ENCODE measurements at places on chromosomes 2 and 18.

- DNase-seq: no peak
These were observed 13.1 kb upstream of the TMEM185B start for GRCh38 chr2:120236316-120236715.

- DNase-seq: no peak
These were observed 16.7 kb downstream of the HOXD1 start for GRCh38 chr2:176205126-176205525.

DNA sequence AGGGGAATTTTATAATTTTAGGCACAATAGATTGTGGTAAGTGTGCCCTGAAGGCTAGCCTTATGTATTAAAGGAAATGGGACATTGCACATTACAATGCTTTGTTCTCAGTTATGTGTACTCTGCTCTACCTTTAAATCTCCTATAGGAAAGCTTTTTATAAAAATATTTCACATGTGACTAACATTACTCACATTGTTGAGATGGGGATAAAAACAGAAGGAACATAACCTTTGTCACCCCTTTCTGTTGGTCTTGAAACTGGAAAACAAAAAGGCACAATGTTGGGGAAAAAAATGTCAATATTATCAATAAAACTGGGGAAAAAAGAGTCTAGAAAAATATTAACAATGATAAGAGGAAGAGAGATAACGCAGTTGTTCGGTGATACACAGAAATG lies 17.3 kb upstream of the STAT1 start:
- no peak for DNase-seq

DNA sequence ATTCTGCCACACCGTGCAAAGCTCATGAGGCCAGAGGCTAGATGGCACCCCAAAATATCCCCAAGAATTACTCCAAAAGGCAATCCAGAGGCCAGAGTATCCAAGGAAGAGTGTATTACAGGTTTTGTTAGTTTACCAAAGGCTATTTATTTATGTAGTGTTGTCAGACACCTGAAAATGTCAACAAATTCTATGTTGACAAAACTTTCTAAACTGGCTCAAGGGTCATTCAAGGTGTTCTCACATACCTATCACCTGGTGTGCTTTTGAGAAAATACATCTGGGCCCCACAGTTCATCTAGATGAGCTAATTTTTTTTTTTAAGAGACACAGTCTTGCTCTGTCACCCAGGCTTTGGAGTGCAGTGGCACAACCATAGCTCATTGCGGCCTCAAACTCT lies 12.4 kb upstream of the DTNB start:
- DNase-seq: no peak

DNA sequence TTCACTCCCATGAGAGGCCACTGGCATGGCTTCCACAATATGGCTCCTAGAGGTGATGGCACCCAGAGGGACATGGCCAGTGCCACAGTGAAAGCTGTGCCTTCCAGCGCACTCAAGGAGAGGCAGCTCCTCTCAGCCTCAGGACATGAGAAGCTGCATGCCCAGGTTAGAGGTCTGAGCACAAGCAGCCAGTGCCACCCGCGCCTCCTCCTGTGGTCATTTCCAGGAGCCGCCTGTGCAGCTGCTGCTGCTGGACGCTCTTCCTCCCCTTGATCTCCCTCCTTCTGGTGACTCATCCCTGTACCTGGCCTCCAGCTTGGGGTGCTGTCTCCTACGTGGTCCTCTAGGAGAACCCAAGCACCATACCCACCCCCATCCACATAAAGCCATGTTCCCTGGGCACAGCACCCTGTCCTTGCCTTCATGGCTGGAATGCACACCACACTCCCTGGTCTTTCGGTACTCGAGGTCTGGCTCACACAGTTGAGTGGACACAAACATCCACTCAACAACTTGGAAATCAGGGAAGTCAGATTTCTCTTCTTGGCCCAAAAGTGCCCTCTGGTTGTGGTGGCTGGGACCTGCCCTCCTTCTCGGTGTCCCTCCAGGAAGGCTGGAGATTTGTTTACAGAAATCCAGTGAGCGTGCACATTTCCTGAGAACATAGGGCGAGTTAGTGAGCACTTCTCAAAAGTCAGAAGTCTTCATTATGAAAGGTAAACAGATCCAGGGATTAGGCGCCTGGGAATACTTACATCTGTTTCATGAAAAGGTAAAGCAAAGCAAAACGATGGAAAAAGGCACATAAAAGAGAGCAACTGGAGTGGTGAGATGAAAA lies 96.7 kb downstream of the EIPR1 start:
- no peak for DNase-seq

- no peak for DNase-seq
These were observed 19.7 kb downstream of the CHST9 start for GRCh38 chr18:27165412-27165811.

- no peak for DNase-seq
These were observed 83.9 kb upstream of the PKDCC start for GRCh38 chr2:41963661-41964525.

GRCh38 chr2:120272763-120273481 lies 20.3 kb downstream of the RALB start:
- DNase-seq: no peak

DNA sequence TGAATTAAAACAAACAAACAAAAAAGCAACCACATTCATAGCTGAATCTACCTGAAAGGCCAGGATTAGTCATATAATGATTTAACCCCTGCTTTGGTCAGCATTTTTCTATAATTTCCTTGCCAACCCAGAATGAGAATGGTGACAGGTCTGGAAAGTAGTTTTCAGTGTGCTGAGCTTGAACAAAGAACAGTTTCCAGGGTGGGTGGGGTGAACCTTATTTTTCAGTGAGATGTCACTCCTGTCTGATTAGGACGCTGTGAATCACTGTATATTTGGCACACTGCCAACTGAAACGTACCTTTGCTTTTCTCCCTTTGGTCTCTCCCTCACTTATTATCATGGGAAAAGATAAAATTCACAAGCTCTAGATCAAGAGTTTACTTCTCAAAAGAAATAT lies 35.0 kb upstream of the DSC1 start:
- DNase-seq: no peak

- no peak for DNase-seq
These were observed 9.6 kb downstream of the SSB start for GRCh38 chr2:169808221-169808620.

DNA sequence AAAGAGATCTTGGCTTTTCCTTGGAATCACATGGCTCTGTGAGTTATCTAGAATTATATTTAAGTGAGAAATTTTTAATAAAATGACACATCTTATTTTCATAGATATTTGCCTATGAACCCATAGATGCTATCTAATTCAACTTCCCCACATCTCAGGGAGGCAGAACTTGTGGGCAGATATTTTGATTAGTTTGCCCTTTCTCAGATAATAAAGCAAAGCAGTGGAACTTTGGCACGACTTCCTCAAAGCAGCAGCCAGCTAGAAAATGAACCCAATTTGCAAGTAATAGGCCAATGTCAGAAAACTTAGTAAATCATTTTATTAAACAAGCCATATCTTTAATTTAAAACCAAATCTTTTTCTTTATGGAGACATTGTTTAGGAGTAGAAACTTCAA lies 32.7 kb downstream of the RAB27B start:
- no peak for DNase-seq

DNA sequence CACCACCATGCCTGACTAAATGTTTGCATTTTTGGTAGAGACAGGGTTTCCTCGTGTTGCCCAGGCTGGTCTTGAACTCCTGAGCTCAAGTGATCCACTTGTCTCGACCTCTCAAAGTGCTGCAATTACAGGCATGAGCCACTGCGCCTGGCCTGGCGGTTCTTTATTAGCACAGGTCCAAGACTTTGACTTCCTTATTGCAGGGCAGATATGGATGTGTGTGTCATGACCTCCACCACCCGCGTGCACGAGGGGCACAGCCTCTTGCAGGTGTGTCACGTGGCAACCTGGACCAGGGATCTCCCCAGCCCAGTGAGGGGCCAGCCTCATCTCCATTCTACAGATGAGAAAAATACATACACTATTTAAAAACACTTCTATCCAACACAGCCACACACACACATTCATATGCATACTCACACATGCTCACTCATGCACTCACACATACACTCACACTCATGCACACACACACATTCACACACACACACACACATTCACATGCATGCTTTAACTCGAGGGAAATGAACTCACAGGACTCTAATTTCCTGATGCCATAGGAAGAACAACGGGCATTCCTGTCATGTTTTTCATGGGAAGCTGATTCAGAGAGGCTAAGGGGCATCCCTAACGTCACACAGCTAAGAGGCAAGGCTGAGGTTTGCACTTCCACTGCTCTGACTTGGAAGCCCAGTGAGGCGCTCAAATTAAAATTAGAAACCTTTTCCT lies 38.8 kb downstream of the RRM2 start:
- DNase-seq: no peak

DNA sequence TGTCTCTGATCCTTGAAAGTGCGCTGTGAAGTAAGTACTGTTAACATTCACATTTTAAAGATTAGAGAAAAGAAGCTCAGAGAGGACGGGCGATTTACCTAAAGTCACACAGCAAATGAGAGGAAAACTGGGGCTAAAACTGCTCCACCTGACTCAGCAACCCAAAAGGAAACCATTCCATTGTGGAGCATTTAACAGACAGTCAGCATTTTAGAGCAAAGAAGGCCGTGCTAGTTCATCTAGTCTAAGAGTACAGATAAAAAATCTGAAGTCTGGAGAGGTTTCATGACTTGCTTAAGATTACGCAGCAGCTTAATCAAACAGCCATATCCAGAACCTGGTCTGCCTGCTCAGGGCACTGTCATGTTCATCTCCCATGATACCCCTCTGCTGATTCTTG lies 19.9 kb upstream of the KCNF1 start:
- DNase-seq: no peak

- no peak for DNase-seq
These were observed 91.4 kb downstream of the GALNT1 start for GRCh38 chr18:35672897-35673296.

DNA sequence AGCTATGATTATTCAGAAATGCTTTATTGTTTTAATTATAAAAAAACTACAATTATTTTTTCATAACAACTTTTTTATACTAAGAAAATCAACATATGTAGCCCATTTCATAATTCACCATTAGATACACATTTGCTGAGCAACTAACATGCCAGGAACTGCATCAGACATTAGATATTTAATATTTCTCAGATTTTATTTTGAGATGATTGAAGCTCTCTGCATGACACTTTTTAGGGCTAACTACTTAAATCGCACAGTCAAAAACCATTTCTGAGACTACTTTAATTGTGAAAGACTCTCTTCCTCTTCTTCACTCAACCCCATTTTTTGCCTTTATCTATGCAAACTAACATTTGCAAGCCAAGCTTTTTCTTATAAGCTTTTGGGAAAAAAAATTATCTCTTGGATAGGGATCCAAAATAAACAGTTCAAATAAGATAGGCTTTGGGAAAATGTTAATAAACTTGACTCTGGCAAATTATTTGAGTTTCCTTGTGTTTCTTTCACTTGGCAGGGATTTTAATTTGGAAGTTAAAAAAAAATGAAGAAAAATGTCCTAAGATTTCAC lies 9.1 kb upstream of the COL3A1 start:
- no peak for DNase-seq

DNA sequence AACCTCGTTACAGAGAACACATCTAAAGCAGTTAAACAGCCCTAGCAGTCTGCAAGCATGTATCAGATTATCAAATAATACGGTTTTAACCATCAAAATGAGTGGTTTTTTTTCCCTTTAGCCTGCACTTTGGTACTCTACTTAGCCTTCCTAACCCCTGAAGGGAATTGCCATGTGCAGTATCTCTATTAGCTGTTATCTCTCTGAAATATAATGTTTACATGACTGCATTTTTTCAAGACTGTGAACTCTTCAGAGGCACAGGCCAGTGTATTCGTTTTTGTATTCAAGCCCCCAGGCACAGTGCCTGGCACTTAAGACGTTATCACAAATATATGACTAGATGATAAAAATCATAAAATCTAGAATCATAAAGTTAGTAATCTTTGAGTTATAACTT lies 509.5 kb downstream of the PARD3B start:
- DNase-seq: no peak

GRCh38 chr2:145687442-145688134 lies 1167.7 kb upstream of the ZEB2 start:
- no peak for DNase-seq

DNA sequence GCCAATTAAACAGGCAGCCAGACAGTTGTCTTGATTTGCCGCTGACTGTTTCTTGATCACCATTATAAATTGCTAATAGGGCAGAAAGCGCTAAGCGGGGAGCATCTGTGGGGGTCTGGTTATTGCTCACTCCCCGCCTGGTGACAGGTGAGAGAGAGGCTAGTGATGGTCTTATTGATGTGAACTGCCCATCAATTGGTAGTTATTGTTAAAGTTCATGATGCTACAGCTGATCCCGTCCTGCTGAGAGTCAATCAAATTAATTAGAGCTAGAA lies 148.5 kb downstream of the LNPK start:
- no peak for DNase-seq

DNA sequence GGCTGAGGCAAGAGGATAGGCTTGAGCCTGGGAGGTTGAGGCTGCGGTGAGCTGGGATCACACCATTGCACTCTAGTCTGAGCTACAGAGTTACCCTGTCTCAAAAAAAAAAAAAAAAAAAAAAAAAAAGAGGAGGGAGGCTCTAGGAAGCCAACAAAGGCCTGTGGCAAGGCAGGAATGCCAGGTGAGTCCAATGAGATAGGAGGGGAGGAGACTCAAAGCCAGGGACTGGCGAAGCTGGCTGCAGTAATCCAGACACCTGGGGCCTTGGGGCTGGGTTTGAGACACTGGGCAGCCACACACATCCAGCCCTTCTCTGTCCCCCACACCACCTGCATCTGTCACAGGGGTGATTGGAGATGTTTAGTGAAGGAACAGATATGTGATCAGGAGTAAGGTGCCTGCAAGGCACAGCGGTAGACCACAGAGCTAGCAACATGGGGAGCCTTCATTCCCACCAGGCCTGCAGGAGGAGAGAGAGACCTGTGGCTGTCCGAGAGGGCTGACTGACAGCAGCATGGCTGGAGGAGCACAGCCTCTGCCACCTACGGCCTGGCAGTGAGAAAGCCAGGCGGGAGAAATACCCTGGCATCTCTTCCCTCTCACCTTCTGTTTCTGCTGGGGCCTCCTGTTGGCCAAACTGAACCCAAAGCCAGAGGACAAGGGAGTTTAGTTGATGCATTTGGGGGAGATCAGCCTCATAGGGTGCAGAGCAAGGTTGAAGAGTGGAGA lies 9.5 kb downstream of the CHPF start:
- DNase-seq: no peak

GRCh38 chr2:65395621-65396347 lies 36.6 kb downstream of the SPRED2 start:
- DNase-seq: no peak

DNA sequence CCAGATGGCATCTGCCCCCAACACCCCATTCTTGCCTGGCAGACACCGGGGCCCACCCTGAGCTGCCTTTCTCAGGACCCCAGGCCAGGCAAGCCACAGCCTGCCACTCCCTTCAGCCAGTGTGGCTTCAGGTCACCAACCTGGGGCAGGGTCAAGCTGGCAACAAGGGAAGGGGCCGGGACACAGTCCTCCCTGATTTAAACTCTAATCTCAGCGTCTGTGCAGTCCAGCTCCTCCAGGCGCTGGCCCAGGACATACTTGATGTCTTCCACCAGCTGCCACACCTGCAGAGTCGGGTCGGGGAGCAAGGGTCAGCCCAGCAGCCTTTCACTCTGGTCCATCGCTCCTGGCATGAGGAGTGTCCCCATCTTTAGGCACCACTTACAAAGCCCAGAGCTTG lies 29.0 kb upstream of the ALPP start:
- DNase-seq: no peak
